Immature natural killer cell (primary cell): ENCODE measurements at places on chromosomes 16 and 17.

GRCh38 chr16:49158029-49158642 is 123.5 kb downstream of the CBLN1 start:
- DNase-seq, result no peak

GRCh38 chr17:49832840-49833599 is 14.8 kb downstream of the TAC4 start:
- no peak for DNase-seq

GRCh38 chr16:89764711-89765201 is 43.4 kb downstream of the ZNF276 start:
- peak; percentile 70 for DNase-seq

- DNase-seq, result no peak
Measured at GRCh38 chr16:86681031-86681756, 102.8 kb downstream of the FOXL1 start.

DNA sequence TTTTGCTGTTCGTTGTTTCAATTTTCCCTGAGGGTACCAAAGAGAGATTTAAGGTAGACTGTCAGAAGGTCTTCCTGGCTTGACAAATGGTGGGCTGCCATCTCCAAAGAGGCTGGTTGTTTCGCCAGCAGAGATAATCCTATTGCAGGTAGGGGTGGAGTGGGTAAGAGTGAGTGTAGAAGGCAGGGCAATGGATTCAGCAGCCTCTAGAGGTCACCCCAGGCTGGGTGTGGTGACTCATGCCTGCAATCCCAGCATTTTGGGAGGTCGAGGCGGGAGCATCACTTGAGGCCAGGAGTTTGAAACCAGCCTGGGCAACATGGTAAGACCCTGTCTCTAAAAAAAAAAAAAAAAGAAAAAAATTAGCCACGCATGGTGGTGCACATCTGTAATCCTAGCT is 34.6 kb downstream of the DCAKD start:
- DNase-seq, result no peak

- DNase-seq, result no peak
Measured at GRCh38 chr17:44071772-44072171, 1.2 kb downstream of the G6PC3 start.

DNA sequence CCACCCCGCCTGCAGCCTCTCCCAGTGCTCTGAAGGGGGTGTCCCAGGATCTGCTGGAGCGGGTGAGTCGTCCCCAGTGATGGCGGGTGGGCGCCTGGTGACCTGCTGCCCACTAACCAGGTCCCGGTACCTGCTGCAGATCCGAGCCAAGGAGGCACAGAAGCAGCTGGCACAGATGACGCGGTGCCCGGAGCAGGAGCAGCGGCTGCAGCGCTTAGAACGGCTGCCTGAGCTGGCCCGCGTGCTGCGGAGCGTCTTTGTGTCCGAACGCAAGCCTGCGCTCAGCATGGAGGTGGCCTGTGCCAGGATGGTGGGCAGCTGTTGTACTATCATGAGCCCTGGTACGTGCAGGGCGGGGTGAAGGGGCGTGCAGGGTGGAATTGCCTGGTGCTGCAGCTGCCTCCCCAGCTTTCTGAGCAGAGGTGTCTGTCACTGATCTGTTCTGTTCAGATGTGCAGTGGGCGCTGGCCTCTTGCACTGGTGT is 3.6 kb downstream of the CDT1 start:
- no peak for DNase-seq

DNA sequence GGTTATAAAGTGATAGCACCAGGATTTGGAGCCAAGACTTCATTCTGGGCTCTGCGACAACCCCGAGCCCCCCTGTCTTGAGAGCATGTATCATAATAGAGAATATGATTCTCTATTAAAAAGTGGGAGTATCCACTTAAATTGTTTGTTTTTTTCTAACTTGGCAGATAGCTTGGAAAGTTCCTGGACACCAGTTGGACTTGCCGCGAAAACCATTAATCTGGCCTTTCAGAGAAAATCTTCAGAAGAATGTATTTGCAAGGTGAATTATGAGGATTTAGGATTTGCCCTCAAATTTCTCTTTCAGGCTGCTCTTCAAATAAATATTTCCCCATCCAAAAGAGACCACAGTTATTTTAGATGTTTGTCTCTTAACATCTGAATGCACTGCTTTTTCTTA is 53.5 kb downstream of the MARCHF10 start:
- DNase-seq, result no peak
